ENCODE measurements at places on chromosomes 13 and 19.
A peak's percentile ranks its signal among the peaks of the same experiment; 100 is the strongest.

DNA sequence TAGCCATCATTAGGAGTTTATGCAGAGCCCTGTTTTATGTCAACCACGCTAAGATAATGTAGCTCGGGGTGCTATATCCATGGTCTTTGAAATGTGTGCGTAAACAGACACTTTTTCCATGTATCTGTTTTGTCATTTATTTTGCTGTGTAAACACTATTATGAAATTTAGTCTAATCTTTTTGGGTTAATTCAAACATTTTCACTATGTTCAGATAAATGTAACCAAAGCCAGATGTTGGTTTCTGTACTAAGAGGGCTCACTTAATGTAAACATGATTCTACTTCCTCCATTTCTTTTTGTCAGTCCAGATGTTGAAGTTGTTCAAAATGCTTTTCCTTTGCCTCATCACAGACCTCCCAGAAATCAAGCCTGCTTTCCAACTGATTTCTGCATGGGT is 499.5 kb upstream of the GPC6 start:
- DNase-seq = no peak

GRCh38 chr19:19098084-19098702 is 34.4 kb downstream of the SLC25A42 start:
- no peak for DNase-seq

DNA sequence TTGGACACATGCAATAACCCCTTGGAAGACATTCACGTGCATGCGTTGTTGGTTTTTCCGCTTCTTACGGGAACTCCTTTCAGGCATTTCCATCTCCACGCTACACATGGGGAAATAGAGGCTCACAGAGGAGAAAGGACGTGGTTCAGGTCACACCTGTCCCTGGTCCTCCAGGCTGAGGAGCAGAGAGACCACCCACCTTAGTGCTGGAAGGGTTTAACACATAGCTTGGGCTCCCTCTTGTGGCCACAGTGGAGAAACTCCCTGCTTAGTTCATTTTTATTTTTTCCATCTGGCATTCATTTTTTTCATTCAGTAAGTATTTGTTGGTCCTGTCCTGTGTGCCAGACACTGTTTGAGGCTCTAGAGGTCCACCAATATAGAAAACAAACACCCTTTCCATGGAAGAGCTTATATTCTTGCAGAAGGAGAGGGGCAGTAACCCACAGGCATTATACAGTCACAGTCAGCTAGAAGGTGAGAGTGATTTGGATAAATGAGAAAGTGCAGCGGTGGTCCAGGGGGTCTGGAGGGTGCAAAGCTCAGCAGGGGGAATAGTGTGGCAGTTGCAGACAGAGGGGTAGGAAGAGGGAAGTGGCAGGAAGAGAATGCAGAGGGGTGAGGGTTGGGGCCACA is 24.2 kb upstream of the TTYH1 start:
- DNase-seq = peak; percentile 49

GRCh38 chr19:55603581-55604292 is 1.7 kb upstream of the ZNF865 start:
- DNase-seq = no peak

DNA sequence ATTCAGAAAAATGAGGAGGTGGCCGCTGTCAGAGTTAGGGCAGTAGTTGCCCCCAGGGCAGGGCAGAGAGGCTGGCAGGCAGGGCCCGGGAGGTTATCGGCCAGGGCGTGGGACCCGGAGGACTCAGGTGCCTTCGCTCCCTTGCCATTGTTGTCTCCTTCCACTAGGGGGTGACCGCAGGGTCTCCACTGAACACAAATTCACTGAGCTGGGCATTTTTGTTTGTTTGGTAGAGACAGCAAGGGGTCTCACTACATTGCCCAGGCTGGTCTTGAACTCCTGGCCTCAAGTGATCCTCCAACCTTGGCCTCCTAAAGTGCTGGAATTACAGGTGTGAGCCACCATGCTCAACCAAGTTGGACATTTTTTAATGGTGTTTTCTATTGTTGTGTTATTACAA is 25.1 kb downstream of the CARS2 start:
- peak; percentile 19 for DNase-seq

- DNase-seq = no peak
These were observed 164.4 kb downstream of the EFNB2 start for GRCh38 chr13:106371024-106371423.

Measured in AG08395 (cell line).